ENCODE measurements at places on chromosomes 1 and 21.

- no peak for DNase-seq
Measured at GRCh38 chr1:200625381-200625824, 4.9 kb upstream of the KIF14 start.

GRCh38 chr1:95093296-95093695 lies 20.5 kb upstream of the ALG14 start:
- no peak for DNase-seq

DNA sequence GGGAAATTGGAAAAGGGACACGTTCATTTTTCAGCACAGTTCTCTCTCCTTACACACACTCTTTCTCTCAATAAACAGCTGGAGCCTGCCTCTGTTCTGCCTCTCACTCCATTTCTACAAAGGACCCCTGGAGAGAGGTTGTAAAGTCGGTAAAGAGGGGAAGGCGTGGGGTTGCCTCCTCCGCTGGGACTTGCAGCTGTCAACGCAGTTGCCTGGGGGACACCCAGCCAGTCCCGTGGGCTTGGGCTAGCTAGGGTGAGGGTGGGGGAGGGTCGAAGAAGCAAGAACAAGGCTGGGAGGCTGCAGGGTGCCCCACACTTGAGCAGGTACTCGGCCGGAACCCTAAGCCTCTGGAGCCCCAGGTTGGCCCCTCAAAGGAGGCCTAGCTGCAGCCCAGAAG lies 27.6 kb downstream of the C1orf216 start:
- no peak for DNase-seq

- DNase-seq, result no peak
Measured at GRCh38 chr1:169844941-169845608, 48.6 kb downstream of the SCYL3 start.

DNA sequence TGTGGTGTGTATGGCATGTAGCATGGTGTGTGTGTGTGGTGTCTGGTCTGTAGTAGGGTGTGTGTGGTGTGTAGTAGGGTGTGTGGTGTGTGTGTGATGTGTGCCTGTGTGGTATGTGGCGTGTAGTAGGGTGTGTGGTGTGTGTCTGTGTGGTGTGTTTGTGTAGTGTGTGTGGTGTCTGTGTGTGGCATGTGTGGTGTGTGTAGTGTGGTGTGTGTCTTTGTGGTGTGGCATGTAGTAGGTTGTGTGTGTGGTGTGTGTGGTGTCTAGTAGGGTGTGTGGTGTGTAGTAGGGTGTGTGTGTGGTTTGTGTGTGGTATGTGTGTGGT lies 85.5 kb downstream of the SYT2 start:
- no peak for DNase-seq

DNA sequence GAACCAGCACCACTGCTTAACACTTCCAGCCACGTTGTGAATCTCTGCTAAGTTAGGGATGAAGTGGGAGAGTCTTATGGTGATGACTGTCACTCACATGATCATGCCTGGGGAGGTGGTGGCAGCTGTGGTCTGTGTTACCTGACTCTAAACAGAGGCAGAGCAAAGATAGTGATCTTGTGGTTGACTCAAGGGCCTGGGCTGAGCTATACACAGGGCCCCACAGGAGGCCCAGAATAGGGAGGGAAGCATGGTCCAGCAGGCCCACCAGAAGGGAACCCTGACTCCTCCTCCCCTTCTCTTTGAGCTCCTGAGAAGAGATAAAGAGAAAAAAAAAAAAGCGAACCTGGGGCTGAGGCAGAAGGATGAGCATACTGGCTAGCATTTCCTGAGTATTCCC lies 55.0 kb downstream of the PLXNA2 start:
- DNase-seq, result no peak

GRCh38 chr21:42114646-42115045 lies 43.5 kb downstream of the UMODL1 start:
- DNase-seq, result no peak

- DNase-seq, result no peak
Measured at GRCh38 chr1:225179686-225180085, 248.2 kb downstream of the LBR start.

DNA sequence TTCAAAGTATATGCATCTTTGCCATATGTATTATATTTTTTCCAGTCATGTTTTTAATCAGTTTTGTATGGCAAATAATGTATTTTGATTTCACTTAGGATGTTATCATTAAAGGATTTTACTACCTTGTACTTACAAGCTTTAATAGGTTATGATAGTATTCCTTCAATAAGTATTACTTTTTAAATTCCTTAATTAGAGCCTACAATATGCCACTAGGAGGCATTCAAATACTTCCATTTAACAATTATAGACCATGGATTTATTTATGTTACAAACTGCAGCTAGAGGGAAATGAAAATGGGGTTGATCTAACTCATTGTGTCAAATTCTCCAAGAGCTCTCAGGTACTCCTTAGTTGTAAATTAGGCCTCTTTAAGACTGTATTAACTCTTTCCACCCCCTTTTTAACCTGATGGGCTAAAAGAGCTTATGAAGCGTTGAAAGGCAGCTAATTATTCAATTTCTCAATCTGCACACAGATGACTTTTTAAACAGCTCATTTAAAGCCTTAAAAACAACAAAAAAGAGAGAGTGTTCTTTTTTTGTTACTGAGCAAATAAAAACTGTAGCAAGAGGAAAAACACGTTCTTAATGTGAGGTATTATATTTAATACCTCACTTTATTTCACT lies 156.2 kb downstream of the DENND1B start:
- no peak for DNase-seq

DNA sequence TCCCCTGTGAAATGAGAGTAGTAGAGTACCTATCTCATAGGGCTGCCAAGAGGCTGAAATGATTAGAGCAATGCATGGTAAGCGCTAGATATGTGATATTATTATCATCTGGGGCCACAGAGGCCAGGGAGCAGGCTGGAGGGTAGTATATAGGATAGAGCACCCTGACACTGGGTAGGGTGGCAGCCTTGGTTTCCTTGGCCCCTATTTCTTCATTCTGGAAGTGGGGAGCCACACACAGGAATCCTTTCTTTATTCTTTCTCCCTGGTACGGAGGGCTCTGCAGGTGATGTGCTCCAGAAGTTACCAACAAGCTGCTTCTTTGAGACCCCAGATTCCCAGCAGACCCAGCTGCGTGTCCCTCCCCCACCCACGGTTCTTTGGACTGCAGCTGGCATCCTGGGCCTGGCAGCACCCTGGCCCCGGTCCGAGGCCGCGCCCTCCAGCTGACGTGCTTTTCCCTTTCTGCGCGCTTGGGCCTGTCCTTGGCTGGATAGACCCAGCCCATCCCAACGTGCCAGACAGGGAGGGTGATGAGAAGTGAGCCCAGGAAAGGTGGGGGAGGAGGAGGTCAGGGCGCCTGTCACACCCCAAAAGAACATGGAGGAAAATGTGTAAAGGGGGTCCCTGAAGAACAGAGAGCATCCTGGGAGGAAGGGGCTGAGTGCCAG lies 18.2 kb downstream of the INAVA start:
- no peak for DNase-seq

GRCh38 chr1:212401838-212402582 lies 12.7 kb downstream of the PACC1 start:
- no peak for DNase-seq

- no peak for DNase-seq
Measured at GRCh38 chr1:19651141-19651737, 7.1 kb downstream of the NBL1 start.

DNA sequence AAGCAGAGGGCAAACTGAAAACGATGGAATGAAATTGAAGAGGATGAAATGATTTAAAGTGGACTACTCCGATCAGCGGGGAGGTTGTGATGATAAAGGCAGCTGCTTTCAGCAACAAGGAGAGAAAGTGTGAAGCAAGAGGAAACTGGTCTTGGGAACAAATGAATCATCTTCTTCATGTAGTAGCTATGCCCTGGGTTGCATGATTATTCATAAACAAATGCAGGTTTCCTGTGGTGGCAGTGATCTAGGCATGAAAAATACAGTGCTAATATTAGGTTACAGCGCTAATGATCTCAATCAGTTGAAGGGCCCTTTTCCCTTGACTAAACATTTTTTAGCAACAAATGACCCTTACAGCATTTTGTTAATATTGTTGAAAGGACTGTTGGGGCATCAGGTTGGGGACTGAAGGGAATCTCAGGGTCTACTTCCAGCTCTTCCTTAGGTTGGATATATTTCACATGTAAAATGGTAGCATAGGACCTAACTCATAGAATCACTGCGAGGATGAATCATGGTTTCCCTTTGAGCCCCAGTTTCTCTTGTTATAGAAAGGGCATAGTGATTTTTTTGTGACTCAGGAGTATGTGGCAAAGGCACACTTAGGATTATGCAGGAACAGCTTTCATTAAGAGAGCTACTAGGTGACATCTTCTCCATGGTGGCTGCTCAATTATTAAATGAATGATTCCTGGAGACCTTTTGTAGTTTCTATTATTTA lies 1.9 kb upstream of the ZFYVE9 start:
- no peak for DNase-seq

GRCh38 chr1:88466899-88467580 lies 217.0 kb upstream of the PKN2 start:
- DNase-seq, result no peak

GRCh38 chr1:29209173-29209572 lies 21.6 kb downstream of the MECR start:
- DNase-seq, result no peak

GRCh38 chr1:196680107-196680506 lies 28.3 kb downstream of the CFH start:
- no peak for DNase-seq

DNA sequence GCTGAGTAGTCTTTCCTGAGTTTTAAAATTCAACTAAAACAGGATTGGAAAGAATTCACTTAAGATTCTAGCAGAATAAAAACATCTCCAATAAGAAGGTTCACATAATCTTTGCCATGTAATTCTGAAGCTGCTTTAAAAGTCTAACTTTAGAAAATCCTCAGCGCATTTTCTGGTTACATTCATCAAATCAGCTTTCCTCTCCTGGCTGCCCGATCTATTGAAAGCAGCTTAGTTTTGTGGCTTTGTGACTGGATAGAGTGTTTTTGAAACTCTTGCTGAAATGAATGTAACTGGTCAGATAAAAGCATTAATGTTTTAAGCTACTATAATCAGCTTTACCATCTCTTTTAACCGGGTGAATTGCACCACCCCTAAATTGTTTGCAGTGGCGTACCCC lies 66.8 kb downstream of the DOP1B start:
- no peak for DNase-seq

DNA sequence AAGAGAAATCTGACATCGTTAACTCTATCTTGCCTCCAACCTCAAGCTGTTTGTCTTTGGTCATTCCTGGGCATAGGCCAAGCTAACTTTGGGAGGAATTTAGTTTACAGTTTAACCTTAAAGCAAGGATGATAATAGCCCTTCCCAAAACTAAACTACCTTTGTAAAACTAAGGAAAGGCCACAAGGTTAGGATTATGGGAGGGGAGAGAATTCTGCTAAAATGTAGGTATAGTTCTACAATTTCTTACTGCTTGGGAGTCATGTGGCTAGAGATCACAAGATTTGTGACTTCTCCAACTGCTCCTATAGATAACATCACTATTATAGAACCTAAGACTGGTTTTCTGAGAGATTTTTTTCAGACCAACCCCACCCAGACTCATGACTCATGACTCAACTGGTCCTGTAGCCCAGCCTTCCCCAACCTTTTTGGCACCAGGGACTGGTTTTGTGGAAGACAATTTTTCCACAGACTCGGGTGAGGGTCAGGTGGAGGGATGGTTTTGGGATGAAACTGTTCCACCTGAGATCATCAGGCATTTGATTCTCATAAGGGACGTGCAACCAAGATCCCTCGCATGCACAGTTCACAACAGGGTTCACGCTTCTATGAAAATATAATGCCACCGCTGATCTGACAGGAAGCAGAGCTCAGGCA lies 70.7 kb upstream of the MUTYH start:
- DNase-seq, result no peak

DNA sequence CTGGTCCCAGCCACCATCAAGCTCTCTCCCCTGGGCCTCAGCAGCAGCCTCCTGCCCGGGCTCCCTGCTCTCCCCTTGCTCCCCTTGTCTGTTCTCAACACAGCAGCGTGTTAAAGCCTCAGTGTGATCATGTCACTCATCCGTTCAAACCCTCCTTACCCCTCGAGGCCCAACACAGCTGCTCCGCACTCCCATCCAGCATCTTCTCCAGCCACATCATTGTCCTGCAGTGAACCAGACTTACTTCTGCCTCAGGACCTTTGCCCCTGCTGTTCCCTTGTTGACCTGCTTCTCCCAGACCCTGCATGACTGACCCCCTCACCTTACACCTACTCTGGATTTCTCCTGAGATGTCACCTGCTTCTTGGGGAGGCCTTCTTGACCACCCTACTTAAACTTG lies 13.3 kb downstream of the CDK18 start:
- DNase-seq, result no peak

DNA sequence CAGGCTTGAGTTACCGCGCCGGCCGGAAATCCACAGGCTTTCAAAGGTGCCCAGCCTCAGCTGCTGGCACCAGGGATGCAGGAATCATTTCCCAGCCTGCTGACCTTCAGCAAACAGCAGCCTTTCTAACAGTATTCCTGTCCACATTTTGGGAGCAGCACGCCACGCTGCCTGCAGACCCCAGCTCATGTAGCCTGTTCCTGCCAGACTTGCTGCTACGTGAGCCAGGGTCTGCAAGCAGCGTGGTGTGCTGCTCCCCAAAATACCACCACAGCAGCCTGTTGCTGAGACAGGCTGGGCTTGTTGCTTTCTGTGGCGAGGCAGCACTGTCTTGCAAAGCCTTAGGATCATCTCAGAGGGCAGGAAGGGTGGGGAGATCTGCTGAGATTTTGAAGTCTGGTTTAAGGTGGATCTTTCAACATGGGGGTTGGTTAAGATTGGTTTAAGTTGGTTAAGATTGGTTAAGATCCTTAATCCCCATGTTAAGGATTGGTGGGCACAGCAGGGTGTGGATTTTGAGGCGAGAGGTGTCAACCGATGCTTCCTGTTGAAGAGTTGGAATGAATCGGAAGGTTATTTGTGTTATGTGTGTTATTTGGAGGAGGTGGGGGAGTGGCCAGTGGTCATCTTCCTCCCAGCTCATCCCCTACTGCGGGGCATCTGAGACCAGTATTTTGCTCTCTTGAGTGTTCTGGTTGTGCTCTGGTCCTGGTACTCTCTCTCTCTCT lies 12.9 kb downstream of the FAAH start:
- no peak for DNase-seq

DNA sequence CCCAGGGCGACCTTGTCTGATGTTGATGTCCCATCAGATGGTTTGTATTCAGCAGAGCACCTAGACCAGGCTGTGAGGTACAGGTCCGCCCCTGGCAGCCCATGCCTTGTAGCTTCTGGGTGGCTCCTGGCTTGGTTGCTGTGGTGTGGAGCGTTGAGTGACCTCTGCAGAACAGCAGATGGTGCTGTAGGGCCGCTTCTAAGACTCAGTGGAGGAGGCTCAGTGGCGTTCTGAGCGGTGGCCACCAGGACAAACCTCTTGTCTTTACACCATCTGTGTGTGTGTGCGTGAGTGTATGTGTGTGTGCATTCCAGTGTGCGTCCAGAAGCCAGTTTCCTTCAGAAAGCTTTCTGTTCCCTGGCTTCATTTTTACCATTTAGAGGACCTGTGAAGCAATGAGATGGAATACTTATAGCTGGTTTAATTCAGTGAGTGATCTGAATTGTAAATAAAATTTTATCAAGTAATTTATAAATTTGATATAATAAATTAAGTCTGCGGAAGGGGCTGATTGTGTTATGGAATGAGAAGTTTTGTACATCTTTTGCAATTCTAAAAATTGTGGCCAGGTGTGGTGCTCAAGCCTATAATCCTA lies 66.1 kb downstream of the ADARB1 start:
- peak; percentile 53 for DNase-seq

Data from NCI-H2029 treated with DMSO at 0.1 percent for 48 hours (cell line).